ENCODE measurements at places on chromosomes 16 and 17.

- no peak for DNase-seq
Measured at GRCh38 chr16:63223851-63224250, 1187.6 kb upstream of the CDH8 start.

GRCh38 chr17:41009301-41009760, 403 bp upstream of the KRTAP3-1 start:
- DNase-seq: no peak

- no peak for DNase-seq
Measured at GRCh38 chr17:45366691-45367090, 49.9 kb upstream of the MAP3K14 start.

- no peak for DNase-seq
Measured at GRCh38 chr16:66088681-66089080, 277.8 kb upstream of the CDH5 start.

DNA sequence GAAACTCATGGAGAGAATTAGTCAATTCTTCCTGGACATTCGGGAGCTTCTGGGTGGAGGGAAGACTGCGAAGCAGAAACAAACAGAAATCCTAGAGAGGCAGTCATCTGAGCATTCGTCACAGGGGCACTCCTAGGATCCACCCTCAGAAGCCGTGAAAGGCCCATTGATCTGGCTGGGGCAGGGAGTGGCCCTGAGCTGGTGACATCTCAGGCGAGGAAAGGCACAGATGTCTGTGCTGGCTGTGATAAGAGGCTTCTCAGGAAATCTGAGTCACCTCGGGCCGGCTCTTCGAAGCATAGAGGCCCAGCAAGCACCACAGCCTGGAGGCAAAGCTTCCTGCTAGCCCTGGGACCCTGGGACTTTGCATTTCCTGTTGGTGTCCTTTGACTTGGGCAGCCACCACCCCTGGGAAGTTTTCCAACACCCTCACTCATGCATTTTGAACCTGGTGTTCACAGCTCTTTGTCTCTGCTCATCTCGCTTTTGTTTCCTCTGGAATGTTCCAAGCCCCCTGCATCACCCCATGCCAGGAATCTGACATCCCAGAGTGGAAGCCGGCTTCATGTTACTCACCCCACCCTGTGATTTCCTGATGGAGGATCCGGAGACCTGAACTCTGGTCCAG, 23.3 kb upstream of the CDRT4 start:
- DNase-seq: no peak

GRCh38 chr17:37065486-37066321, 117.0 kb downstream of the AATF start:
- no peak for DNase-seq

DNA sequence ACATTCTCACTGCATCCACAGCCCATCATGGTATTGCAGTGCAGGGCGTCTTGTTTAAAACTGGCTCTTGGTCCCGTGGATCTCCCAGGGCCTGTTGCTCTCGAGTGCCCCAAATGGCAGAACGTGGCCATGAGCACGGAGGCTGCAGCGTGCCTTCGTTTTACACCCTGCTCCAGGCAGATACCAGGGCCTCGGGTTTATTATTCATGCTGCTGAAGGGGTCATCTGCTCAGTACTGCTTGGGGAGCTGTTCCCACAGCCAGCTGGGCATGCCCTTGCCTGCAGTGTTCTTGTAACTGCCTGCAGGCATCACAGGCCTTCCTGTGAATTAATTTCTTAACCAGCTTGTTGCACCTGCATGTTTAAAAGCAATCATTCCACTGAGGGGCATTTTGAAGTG, 129.7 kb upstream of the CHMP6 start:
- DNase-seq: peak; percentile 68
